CD4-positive, alpha-beta T cell treated with Interleukin-15 for 4 hours (primary cell): ENCODE measurements at places on chromosomes 3 and 15.
A peak's percentile ranks its signal among the peaks of the same experiment; 100 is the strongest.

GRCh38 chr15:67758619-67759300, 66.5 kb upstream of the SKOR1 start:
- peak; percentile 15 for DNase-seq

GRCh38 chr3:36965440-36965839, 20.6 kb upstream of the TRANK1 start:
- DNase-seq: no peak

DNA sequence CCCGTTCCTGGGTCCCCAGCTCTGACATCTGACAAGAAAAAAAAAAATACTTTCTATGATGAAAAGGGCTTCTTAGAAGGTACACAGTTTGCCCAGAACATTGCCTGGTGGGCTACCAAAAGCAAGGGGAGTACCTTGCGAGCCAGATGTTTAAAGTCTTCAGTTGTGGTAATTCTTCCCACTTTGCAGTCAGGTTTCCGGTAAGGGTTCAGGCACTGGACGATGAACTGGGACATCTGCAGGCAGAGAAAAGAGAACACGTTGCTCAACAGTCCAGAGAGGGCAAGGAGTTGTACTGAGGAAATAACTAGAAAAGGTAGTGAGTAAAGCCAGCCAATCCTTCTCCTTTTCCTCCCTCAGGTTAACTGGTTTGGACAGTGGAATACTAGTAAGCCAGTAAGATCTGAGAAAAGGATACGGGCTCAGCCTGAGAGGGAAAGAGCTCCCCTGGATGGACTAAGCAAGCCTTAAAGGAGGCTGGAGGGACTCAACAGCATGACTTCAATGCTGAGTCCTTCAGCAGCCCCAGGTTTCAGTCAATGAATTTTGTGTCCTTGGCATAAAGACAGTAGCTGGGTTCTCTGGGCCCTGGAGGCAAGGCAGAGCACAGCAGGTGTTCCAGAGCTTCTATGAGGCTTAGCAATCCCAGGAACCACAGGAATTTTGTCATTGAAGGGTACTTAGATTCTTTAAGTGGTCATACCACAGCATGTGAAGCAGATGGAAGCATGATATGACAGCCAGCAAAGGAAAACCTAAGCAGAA, 38.2 kb downstream of the NBEAL2 start:
- no peak for DNase-seq

GRCh38 chr3:37324850-37325321, 150.5 kb upstream of the LRRFIP2 start:
- DNase-seq: no peak

DNA sequence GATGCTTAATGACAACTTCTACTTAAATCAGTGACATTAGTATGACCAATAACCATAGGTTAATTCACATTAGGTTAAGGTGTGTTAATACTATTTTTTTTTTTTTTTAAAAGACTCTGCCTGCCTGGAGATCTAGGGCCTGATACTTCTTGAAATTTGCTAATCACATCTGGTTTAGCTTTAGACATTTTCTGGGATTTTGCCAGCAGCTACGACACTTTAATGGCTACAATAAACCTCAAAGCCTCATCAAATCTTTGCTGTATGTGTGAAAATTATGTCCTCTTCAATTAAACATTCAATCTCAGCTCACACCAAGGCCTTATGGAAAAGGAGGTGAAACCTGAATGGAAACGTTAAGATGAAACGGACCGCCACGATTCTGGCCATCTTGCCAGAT, 167.9 kb downstream of the GREM1 start:
- no peak for DNase-seq

- no peak for DNase-seq
Observed at GRCh38 chr15:54839379-54839778, 357.4 kb downstream of the RSL24D1 start.

DNA sequence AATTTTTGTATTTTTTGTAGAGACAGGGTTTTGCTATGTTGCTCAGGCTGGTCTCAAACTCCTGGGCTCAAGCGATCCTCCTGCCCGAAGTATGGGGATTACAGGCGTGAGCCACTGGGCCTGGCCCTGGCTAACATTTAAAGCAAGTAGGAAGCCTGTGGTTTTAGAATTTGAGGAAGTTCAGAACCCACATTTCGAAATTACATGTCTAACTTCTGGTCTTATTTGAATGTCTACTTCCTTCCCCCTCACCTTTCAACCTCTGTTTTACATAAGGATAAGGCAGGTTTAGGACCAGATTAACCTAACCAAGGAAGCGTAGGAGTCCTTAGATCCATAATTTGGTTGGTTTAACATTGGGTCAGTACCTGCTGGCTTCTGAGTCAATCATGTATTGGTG, 120.5 kb upstream of the PROK2 start:
- DNase-seq: no peak

DNA sequence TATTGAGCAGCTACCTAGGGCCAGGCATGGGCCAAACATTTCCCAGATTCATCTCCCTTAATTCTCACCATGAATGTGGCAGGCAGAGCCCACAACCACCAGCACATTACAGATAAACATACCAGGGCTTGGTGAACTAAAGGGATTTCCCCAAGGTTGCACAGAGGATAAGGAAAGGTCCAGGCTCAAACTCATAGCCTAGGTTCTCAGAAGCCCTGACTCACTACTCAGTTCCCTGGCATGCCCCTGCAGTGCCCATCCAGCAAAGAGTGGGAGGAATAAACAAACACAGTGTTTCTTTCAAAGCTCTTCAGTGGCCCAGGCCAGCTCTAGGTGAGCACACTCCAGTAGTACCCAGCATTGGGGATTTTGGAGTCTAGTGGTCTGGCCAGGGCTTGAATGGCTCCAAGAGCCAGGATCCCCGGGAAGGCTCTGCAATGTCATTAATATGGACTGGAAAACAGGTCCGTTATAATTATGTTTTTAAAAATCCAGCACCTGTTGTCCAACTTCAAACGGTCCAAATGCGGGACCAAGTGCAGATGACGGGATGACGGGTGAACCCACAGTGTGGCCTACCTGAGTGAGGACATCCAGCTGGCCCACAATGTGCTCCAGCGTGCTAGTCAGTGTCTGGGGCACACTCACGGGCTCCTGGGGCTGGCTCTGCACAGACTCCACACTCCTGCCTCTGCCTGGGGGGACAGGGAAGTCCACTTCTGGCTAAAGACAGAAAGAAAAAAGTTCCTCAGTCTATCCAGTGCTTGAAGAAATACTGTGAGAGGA, 39.8 kb upstream of the DUSP7 start:
- no peak for DNase-seq

DNA sequence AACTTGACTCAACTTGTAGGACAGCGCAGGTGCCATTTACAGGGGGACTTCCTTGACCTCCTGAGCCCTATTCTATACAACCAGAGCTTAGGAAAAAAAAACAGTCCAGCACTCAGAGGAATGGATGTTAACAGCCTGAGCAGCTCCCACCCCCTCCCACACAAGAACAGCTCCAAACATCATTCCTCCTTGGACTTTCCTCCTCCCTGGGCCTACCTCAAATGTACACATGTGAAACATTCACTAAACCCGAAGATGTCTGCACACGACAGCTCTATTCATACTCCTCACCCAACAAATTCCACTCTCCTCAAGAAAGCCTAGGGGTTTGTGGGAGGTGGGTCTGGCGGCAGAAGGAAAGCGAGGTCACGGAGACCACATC, 503 bp upstream of the ATRIP start:
- DNase-seq: no peak

DNA sequence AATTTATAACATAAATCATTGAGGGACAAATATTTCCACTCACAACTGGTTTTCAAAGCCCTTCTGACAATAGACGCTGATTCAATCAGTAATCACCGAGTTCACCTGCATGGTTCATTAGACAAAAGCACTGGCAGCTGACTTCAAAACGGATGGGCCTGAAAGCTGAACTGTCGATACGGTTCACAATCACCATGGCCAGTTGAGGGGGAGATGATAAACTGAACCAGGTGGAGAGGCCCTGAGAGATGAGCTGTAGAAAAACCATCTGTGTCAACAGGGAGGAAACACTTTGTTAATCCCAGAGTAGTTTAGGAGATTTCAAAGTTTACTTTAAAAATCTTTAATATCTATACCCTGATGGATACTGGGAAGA, 75.0 kb downstream of the PEX5L start:
- no peak for DNase-seq

DNA sequence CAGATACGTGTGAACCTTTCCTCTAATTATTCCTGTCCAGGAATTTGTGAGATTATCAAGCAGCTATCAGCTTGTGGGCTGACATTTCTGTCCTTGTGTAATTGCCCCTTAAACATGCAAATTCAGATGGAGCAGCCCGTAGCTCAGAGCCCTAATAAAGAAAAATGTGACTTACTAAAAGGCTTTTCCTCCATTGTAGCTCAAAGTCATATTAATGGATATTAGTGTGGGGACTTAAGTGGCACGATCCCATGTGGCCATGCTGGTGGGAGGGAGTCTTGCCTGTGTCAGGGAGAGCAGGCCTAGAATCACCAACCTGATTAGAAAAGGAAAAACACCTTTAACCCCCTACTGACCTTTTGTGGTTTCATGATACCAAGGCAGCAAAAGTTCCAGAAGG, 399.2 kb downstream of the LRTM1 start:
- no peak for DNase-seq

DNA sequence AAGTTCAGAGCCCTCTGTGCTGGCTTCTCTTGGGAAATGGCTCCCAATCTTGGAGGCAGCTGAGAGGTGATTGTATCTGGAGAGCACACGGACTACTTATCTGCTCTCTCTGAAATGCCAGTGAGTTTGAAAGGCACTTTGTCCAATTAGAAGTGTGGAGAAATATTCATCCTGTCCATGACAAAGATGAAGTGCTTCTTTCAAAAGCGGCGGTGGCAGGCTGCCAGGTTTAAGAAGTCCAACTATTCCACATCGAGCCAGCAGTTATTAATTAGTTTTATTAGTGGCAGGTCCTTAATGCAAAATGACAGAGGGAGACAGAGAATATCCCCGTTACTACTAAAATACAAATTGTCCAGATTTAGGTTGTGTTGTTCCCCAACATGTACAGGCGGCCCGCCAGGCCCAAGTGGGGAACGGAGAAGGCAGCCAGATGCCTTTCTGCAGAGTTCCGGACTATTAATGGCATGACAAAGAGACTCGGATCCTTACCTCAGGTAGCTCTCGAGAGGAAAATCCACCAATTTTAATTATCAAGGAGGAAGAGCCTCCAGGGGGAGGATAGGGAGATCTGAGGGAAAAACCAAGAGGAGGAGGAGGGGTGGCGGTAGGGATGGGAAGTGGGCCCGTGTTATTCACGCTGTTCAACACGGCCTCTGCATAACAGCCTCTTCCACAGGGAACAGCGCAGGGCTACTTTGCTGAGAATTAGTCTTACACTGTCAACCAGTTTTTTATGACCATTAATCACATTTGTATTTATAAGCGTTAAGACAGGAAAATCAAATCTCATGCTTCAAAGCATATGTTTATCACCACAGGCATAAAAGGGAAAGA, 42.0 kb downstream of the RORA start:
- DNase-seq: no peak

DNA sequence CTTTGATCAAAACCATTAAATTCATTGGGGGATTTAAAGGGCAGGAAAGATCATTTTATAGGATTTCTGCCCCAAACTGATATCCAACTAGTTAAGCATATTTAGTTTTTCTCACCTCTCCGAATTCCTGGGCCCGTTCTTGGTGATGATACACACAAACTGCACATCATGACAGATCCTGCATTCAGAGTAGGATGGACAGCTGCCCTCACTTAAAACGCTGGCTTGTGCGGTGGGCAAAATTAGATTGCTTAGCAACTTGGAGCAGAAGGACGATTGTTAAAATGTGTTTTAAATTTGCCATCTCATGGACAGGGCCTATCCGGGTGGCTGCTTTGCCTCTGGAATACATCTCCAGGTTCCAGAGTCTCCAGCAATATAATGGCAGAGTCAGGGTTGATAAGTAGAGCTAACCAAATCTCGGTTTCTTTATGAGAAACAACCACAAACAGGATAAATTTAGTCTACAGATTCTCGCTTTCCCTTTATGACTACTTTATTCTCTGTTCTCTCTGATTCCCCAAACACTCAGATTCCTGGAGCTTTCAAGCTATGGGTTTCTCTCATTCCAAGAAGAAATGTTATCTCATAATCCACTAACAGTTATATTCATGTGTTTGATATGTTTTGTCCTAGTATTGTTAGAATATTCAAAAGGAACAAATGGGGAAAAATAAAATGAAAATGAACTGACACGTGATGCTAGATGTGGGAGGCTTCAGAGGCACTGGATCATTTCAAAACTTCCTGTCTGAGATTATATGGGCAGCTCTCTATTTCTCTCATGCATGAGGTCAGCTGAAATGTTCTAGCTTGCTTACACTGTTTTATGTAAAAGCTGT, 1014.1 kb upstream of the SEMA6D start:
- DNase-seq: no peak

DNA sequence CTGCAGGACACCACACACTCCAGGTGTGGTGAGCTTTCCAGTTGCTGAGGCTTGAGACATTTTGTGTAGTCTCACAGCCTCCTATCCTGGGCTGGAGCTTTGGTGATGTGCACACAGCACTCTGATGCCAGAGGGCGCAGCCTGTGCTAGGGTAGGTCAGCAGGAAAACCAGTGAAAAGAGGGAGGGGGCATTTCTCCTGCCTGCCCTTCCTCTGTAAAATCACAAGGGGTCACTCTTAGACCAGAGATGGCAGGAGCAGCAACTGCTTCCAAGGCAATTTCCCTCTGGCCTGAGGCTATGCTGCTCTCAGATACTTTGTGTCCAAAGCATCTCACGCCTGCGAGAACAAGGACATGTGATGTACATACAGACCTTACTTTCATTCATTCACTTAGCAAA, 16.5 kb upstream of the MUSTN1 start:
- DNase-seq: peak; percentile 20

GRCh38 chr15:95609096-95609495, 721.4 kb upstream of the NR2F2 start:
- DNase-seq: no peak

DNA sequence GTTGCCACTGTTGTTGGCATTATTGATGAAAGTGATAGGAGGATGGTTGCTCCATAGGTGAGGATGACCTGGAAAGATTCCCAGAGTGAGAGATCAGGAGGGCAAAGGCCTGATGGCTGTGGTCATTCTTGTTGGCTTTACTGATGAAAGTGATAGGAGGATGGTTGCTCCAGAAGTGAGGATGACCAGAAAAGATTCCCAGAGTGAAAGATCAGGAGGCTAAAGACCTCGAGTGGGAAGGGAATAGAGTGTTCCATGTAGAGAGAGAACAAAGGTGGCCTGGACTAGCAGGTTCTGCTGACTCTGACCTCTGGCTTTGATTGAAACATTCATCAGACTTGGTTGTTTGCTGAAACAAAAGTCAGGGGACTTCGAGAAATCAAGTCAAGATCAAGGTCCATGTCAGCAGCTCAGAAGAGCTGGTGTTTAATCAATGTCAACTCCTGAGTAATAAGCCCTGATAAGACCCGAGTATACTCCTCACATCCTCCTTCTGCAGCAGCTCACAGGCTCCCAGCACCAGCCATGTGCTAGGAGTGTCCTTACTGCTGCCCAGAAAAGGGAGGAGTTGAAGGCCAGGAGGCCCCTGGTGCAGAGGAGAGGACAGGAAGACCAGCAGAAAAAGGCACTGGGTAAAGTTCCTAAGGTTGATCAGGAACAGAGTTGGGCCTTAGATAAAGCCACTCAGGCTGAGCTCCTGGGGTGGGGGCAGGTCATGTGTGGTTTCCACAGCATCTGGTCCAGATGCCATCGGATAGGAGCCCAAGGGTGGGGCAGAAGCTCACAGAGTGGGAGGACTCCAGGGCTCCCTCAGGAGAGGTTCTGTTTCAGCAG, 19.9 kb downstream of the CYP8B1 start:
- DNase-seq: no peak
